ENCODE measurements at places on chromosomes 2 and 18. TPM values are rescaled to one million over a fixed set of nuclear protein-coding genes. Genes with fewer than 3 reads are reported as not detected.

DSG3 gene
- total RNA-seq, result 3.1 TPM

MERTK gene
- total RNA-seq, result 12.6 TPM

NLRC4 gene
- 0.11 TPM for total RNA-seq

MTLN gene
- 18.3 TPM for total RNA-seq

SLC11A1 gene
- 7.8 TPM for total RNA-seq

MATN3 gene
- 0.93 TPM for total RNA-seq

PPM1G gene
- total RNA-seq, result 54.4 TPM

HNMT gene
- 29.9 TPM for total RNA-seq

DYNC1I2 gene
- total RNA-seq, result 221 TPM

ALPG gene
- not detected for total RNA-seq

CXCR1 gene
- 0.33 TPM for total RNA-seq

NDUFS1 gene
- 167 TPM for total RNA-seq

UGT1A8 gene
- not detected for total RNA-seq

GFPT1 gene
- 57.6 TPM for total RNA-seq

ALKAL2 gene
- 6.8 TPM for total RNA-seq

NBEAL1 gene
- 61.7 TPM for total RNA-seq

HOXD12 gene
- not detected for total RNA-seq

GRHL1 gene
- 12.4 TPM for total RNA-seq

FER1L5 gene
- 0.60 TPM for total RNA-seq

HOXD10 gene
- total RNA-seq, result 0.16 TPM

MYL12B gene
- 150 TPM for total RNA-seq

REG1A gene
- total RNA-seq, result not detected

UBE2E3 gene
- total RNA-seq, result 210 TPM

ABHD3 gene
- 11.8 TPM for total RNA-seq

MZT2A gene
- 38.9 TPM for total RNA-seq

LIPG gene
- 20.2 TPM for total RNA-seq

CD28 gene
- total RNA-seq, result 2.7 TPM

MARCHF4 gene
- total RNA-seq, result 2.9 TPM

IL36B gene
- not detected for total RNA-seq

MC2R gene
- total RNA-seq, result not detected

RBBP8 gene
- total RNA-seq, result 24.2 TPM

GNAL gene
- 17.5 TPM for total RNA-seq

ALLC gene
- 0.77 TPM for total RNA-seq

FKBP1B gene
- 20.2 TPM for total RNA-seq

UGT1A3 gene
- not detected for total RNA-seq

BMP10 gene
- not detected for total RNA-seq

DUSP11 gene
- total RNA-seq, result 42.8 TPM

ABCG5 gene
- total RNA-seq, result 0.27 TPM

BARD1 gene
- total RNA-seq, result 77.6 TPM

SCYGR4 gene
- total RNA-seq, result not detected

RAB6C gene
- 0.44 TPM for total RNA-seq

AQP12B gene
- total RNA-seq, result not detected

NTSR2 gene
- 0.44 TPM for total RNA-seq

RFTN2 gene
- 30.3 TPM for total RNA-seq

TEKT4 gene
- 0.22 TPM for total RNA-seq

BAZ2B gene
- total RNA-seq, result 499 TPM

POLR1B gene
- total RNA-seq, result 27.4 TPM

MC5R gene
- 0.33 TPM for total RNA-seq

CNGA3 gene
- 9.7 TPM for total RNA-seq

RAB17 gene
- total RNA-seq, result 0.99 TPM

SMCHD1 gene
- total RNA-seq, result 207 TPM

SATB2 gene
- 6.6 TPM for total RNA-seq

BOLL gene
- total RNA-seq, result 0.27 TPM

PRKAG3 gene
- total RNA-seq, result 1.5 TPM
